ENCODE measurements at places on chromosomes 1 and 21. TPM values are rescaled to one million over a fixed set of nuclear protein-coding genes. Genes with fewer than 3 reads are reported as not detected.

Gene AKT3
- 59.3 TPM for total RNA-seq

Gene ALX3
- not detected for total RNA-seq

Gene DLGAP3
- total RNA-seq, result not detected

Gene TMPRSS15
- not detected for total RNA-seq

Gene SSR2
- 148 TPM for total RNA-seq

Gene AZIN2
- total RNA-seq, result 5.7 TPM

Gene TLCD4
- total RNA-seq, result 30.6 TPM

Gene CNR2
- 0.54 TPM for total RNA-seq

Gene CLEC20A
- total RNA-seq, result not detected

GRCh38 chr1:183528577-183528976 is 56.3 kb downstream of the SMG7 start:
- no peak for DNase-seq

DNA sequence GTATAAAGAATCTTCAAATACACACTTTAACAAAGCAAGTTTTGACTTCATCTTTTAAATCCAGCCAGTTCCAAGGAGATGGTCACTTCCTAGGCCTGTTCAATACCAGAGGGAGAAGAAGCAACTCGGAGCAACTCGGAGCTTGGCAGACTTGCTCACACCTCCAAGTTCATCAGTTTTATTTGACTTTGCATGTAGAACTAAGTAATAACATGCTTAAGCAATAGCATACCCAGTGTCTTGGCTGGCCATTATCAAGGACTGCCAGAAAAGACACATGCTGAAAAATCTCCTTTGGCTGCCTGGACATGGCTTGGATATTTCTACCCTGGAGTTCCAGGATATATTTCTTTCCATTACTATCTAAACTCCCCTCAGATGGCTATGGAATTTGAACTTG is 52.6 kb downstream of the GNG12 start:
- no peak for DNase-seq

DNA sequence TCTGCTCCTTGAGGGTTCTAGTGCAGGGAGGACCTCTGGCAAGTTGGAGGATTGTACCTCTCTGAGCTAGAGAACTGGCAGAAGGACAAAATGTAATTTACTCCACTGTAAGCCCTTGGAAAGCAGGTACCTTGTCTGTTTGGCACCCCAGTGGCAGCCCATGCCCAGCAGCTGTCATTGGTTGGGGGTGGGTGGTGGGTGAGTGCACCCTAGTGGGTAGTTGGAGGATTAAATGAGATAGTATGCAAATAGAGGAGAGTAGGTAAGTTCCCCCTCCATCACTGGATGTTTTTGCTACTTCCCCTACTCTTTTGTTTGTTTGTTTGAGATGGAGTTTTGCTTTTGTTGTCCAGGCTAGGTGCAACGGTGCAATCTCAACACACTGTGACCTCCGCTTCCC is 69.8 kb downstream of the RYR2 start:
- DNase-seq, result no peak

DNA sequence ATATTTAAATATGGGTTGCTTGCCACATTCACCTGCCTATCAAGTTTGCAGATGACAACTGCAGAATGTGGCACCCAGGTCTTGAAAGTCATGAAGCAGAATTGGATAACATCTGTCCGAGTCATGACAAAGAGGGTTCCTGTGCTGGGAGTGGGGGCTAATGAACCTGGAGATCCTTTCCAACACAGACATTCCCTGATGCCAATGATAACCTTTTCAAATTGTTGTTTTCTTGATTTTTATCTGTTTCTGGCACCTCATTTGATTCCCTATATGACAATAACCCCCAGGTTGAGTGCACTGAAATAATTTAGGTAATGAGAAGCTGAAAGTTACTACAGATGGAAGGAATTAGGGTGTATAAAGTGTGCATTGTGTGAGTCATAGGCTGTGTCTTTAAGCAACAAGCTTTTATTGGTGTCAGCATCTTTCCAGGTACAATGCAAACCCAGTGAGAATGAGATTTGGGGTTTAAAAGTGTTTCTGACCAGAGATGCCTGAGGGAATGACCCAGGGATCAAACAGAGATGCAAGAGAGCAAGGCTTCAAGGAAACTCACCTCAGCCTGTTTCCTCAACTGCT is 32.0 kb upstream of the IL10 start:
- no peak for DNase-seq

GRCh38 chr1:101323535-101323934 is 86.7 kb downstream of the S1PR1 start:
- no peak for DNase-seq

DNA sequence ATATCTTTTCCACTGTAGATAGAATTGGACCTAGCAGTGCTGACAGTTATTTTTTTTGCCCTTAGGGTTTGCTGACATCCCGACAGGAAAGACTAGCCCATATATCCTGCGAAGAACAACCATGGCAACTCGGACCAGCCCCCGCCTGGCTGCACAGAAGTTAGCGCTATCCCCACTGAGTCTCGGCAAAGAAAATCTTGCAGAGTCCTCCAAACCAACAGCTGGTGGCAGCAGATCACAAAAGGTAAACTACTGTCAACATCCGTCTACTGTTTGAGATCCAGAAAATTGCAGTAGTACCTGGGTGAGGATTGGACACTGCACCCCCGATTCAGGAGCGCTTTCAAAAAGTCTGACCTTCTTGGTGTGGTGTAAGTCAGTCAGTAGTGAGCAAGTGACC is 55.8 kb downstream of the CENPF start:
- DNase-seq, result peak; percentile 30

- peak; percentile 58 for DNase-seq
These were observed 35.0 kb downstream of the FHAD1 start for GRCh38 chr1:15282038-15282437.

- no peak for DNase-seq
These were observed 39.6 kb upstream of the TBX15 start for GRCh38 chr1:119027759-119028158.

- DNase-seq, result no peak
These were observed 5.2 kb downstream of the NTMT2 start for GRCh38 chr1:170150921-170151320.

DNA sequence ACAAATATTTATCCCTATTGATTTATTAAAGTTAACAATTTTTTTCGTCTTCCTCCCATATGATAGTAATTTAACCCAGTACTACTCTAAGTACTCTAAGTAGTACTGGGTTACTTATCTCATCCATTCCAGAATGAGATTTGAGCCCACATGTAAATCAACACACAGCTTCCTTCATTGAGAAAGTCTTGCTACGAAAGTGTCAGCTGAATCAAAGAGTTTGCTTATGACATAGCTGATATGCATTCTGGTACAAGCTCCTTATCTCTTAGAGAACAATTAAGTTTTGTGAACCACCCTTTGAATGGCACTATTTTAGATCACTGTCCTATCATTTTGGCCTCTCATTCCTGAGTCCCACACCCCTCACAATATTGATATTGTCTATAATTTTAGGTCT is 2.4 kb upstream of the SLC44A3 start:
- no peak for DNase-seq

DNA sequence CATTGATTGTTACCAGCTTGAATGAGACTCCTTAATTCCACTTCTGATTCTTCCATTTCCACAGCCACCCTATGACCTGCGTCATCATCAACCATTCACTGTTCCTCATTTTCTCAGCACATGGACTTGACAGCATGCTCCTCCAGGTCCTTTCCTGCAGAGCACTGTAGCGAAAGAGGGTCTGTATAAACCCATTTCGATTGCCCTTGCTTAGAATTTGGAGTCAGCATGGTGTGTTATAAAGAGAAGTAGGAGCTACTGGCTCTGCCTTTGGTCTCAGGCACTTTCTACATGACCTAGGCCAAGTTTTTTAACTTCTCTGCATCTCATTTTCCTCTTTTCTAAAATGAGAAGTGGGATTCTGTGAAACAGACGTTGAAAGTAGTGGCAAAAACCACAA is 133.8 kb downstream of the AK5 start:
- no peak for DNase-seq

GRCh38 chr1:23343221-23344110 is 618 bp downstream of the HNRNPR start:
- peak; percentile 33 for DNase-seq

DNA sequence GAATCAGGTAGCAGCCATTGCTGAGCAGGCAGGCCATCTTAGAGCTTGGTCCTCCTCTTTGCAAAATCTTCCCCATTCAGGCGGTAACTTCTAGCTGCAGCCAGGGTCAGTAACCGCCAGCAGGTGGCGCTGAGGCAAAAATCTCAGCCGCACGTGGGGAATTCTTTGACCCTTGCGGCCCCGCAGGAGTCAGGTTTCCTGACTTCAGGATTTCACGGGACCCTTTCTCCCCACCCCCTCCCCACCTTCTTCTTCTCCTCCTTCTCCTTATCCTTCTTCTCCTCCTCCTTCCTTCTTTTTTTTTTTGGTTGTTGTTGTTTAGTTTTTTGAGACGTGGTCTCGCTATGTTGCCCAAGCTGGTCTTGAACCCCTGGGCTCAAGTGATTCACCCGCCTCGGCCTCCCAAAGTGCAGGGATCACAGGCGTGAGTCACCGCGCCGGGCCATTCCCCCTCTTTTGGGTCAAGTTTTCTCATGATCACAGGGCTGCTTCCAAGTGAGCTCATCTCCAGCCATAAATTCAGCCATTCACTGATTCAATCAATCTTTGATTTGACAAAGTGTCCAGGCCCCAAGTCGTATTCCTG is 33.4 kb upstream of the TENT5B start:
- DNase-seq, result peak; percentile 53

- no peak for DNase-seq
These were observed 124.2 kb upstream of the LYPLAL1 start for GRCh38 chr1:219049501-219049900.

DNA sequence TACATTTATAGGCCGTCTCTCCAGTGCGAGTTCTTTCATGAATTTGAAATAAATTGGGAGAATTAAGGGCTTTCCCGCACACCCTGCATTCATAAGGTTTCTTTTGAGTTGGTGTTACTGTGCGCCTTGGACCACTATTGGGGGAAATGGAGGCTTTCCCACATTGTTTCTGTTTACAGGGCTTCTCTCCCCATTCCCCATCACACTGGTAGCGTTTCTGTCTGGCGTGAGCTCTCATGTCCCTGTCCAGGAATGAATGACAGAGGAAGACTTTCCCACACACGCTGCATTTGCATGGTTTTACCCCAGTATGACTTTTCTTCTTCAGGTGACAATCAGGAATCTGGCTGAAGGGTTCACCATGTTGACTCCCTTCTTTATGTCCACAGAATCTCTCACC is 65.0 kb downstream of the UCHL5 start:
- no peak for DNase-seq

DNA sequence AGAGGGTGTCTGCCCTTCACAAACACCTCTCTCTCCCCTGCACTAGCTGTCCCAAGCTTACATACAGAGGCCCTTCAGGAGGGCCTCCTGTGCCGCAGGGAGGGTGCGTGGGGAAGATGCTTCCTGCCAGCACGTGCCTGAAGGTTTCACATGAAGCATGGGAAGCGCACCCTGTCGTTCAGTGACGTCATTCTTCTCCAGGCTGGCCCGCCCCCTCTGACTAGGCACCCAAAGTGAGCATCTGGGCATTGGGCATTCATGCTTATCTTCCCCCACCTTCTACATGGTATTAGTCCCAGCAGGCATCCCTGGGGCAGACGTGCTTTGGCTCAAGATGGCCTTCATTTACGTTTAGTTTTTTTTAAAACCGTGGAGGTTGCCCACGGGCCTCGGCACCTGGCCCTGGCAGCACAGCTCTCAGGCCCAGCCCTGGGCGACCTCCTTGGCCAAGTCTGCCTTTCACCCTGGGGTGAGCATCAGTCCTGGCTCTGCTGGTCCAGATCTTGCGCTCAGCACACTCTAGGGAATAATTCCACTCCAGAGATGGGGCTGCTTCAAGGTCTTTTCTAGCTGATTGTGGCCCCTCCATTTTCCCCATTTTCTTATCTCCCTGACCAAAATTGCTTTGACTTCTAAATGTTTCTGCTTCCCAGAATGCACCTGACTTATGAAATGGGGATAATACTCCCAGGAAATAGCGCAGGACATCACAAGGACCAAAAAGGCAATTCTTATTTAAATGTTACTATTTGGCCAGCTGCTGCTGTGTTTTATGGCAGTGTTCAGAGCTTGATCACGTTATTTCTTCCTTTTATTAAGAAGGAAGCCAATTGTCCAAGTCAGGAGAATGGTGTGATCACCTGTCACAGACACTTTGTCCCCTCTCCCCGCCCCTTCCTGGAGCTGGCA is 6.1 kb downstream of the NPPA start:
- no peak for DNase-seq

DNA sequence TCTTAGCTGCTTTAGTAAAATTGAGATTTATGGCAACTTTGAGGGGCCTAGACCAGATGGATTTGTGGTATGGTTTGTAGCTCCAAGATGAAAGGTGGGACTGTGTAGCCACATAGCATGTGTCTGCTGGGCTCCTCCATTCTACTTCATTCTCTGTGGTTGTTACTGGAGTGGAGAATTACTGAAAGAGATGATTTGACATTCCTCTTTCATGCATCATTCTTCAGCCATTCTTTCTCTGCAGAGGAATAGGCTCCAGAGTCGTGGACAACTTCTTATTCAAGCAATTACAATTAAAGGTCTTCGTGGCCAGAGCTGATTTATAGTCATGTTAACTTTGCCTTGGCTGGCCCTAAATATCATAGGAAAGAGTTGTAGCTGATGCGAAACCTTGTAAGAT is 328.9 kb downstream of the PAPPA2 start:
- DNase-seq, result no peak

DNA sequence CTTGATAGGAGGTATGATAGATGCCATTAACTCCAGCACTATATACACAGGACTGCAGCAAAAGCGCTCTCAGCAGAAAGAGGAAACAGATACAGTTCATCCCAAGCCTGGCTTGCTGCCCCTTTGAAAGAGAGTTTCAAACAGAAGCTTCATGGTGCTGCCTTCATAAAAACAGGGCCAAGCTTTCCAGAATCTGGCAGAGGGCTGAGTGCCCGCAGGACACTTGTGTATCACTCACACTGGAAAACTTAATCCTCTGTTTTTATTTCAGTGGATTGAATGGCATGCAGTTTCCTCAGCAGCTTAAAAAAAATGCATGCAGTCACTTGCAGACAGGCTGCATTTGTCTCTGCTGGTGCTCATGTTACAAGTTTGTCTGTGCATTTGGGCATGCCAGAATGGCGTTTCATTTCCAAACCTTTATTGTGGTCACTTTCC is 40.4 kb downstream of the KCNJ15 start:
- DNase-seq, result peak; percentile 89

GRCh38 chr1:185559684-185560331 is 174.4 kb upstream of the HMCN1 start:
- DNase-seq, result peak; percentile 27

- no peak for DNase-seq
These were observed 2.0 kb downstream of the HNRNPU start for GRCh38 chr1:244862354-244862698.

Data from thyroid gland (tissue), 4 donors.